ENCODE measurements at places on chromosomes 4 and X.

GRCh38 chrX:4655743-4656142 is 942.3 kb upstream of the PRKX start:
- DNase-seq, result no peak

- no peak for DNase-seq
Measured at GRCh38 chrX:20347481-20347880, 80.8 kb upstream of the RPS6KA3 start.

GRCh38 chr4:25569716-25570115 is 85.9 kb upstream of the SLC34A2 start:
- DNase-seq, result no peak

GRCh38 chr4:41722181-41722580 is 26.3 kb downstream of the PHOX2B start:
- no peak for DNase-seq

GRCh38 chr4:15513545-15513944 is 43.9 kb downstream of the CC2D2A start:
- DNase-seq, result no peak

GRCh38 chrX:13837290-13837745 is 20.4 kb upstream of the GPM6B start:
- peak; percentile 0 for DNase-seq

DNA sequence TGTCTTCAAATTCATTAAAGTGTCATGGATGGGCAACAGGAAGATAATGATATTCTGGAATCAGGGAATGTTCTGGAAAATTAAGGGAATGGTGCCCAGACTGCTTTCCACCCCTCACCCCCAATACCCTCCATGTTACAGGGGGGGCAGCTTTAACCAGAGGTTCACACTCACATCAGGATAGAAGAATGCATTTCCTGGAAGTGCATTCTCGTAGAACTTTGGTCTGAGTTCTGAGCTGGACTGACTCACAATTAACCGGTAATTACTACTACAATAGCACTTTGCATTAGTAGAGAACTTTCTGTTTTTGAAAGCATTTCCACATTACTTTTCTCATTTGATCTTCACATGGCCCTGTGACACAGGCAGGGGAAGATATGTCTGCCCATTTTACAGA is 52.5 kb upstream of the SHISA3 start:
- no peak for DNase-seq

DNA sequence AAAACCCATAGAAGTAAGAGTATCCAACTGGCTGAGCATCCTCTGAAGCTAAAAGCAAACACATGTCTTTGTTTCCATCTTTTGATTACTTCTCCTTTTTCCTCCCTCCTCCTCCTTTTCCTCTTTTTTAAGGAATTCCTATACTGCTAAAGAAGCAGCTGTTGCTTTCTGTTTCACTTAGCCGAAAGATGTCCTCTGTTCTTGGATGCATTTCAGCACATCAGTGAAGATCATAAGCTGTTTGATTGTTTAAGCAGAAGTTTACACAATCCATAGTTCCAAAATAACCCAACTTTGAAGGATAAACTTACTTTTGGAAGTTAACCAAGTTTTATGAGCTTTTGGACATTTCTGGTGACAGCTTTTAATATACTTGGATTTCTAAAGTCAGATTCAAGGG is 55.1 kb upstream of the TNIP3 start:
- no peak for DNase-seq

GRCh38 chr4:86432559-86433134 is 72.8 kb upstream of the MAPK10 start:
- DNase-seq, result no peak

- no peak for DNase-seq
Measured at GRCh38 chr4:150248181-150248580, 169.9 kb downstream of the DCLK2 start.

DNA sequence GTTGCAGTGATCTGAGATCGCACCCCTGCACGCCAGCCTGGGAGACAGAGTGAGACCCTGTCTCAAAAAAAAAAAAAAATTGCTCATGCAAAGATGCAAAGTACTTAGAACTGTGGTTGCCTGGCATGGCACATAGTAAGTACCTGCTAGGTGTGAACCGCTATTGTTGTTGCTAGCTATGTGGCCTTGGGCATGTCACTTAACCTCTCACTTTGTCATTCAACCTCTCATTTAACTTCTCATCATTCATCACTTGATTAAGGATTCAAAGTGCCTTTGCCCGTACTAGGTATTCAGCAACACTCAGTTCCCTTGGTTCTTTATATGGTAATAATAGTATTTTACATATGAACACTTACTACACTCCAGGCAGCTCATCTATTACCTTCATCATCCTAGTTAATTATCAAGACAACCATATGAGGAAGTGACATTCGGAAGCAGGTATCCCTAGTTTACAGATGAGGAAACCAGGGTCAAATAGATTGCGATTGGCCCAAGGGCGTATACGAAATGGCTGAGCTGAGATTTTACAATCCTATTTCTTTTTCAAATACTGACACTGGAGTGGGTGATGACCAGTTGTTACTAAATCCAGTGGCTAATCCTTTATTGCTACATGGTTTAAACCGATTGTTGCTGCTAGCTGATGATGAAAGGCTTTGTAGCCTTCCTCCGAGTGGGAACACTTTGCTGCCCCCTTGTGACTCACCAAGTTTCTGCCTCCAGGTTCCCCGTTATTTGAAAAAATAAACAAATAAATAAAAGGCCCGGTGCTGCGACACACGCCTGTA is 28.8 kb upstream of the SOWAHD start:
- DNase-seq, result no peak

DNA sequence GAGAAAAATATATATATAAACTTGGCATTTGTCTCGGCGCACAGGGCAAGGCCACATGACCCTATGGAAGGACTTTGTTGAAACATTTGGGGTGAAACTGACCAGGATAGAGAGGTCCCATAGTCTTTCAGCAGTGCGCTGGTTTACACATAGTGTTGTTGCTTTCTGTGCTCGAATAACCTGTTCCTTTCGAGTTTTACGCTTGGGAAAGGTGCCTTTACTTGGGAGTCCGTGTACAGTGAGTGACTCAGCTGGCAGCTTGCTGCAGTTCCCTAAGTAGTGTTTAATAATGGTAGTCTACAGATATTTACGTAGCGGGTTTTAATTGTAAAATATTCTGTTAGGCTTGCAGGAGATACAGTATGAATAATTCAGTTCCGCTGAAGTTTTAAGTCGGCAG is 578 bp downstream of the APOOL start:
- DNase-seq, result no peak

- DNase-seq, result no peak
Measured at GRCh38 chr4:53647547-53647946, 56.3 kb upstream of the LNX1 start.

DNA sequence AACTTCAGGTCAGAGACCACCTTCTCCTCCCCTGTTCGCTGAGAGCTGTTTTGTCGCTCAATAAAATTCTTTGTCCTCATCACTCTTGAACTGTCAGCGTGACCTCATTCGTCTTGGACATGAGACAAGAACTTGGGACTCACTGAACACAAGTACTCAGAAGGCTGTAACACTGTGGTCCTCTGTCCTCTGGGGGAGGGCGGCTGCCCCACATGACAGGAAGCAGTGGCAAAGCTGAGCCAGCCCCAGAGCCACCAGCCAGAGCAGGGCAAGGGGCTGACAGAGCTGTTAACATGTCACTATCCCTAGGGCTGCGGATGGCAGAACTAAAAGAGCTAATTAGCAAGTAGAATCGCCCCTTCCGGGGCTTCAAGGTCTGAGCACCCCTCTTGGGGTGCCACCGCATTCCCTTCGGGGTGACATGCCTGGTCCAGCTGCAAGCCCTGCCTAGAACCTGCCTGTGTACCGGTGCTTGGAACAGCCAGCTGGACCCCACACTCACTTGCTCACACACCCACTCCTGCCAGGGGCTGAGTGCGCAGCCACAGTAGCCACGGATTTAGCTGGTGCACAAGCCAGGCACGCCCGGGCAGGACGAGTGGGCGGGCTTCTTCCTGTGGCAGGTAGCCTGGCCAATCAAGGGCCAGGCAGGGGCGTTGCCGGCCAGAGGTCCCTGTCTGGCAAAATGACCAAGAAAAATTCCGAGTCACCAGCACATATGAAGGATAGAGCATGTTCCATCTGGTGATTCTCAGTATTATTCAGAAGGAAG is 648.6 kb upstream of the AGA start:
- peak; percentile 0 for DNase-seq

GRCh38 chr4:150211016-150211415 is 132.8 kb downstream of the DCLK2 start:
- DNase-seq, result no peak

GRCh38 chr4:1850276-1850675 is 5.7 kb downstream of the LETM1 start:
- DNase-seq, result no peak

- peak; percentile 53 for DNase-seq
Measured at GRCh38 chr4:44447563-44448504, 775 bp downstream of the KCTD8 start.

- DNase-seq, result peak; percentile 32
Measured at GRCh38 chrX:47321386-47321785, 49.0 kb upstream of the ZNF157 start.

DNA sequence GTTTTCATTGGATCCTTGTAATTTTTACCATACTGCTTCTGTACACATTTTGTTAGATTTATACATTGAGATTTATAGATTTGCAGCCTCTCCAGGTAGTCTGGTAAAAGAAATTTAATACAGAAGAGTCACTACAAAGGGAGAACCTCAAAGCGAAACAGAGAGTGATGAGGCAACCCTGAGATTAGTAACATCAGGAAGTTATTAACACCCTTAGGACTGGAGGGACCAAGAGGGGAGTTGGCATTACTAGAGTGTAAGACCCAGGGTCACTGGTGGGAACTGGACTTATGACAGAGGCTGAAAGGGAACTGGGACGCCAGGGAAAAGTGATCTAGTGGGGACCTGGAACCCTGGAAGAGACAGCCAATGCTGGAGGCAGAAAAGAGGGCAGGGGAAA is 20.6 kb upstream of the MAML3 start:
- DNase-seq, result no peak

GRCh38 chr4:30295652-30296051 is 424.5 kb upstream of the PCDH7 start:
- DNase-seq, result no peak

DNA sequence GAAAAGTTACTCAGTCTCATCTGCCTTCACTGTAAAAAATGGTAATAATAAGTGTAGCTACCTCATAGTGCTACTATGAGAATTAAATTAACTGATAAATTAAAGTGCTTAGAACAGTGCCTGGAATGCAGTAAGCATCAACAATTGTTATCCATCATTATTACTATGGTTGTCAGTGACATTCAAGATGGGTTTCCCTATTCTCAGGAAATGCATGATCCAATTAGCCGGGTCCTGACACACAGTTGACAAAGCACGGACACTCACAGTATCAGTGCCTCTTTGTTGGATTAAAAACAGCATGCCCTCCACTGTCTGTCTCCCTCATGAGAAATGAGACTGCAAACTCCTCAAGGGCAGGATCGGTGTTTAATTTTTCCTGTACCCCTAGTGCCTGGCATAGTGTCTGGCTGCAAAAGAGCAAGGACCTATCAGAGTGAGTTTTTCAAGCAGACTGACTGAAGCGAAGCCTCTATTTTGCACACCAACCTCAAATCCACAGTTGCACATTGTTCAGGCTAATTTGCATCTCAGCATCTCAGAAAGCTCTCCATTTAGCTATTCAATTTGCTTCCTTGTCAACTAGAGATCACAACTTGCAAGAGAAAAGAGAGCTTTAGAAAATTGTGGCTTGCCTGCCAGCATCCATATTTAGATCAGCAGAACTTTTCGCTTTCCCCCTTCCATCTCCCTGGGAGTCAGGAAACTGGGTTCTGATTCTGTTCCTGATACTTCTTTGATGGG is 122.9 kb downstream of the LDB2 start:
- no peak for DNase-seq

GRCh38 chr4:187084701-187085100 is 361.0 kb upstream of the FAT1 start:
- DNase-seq, result no peak

DNA sequence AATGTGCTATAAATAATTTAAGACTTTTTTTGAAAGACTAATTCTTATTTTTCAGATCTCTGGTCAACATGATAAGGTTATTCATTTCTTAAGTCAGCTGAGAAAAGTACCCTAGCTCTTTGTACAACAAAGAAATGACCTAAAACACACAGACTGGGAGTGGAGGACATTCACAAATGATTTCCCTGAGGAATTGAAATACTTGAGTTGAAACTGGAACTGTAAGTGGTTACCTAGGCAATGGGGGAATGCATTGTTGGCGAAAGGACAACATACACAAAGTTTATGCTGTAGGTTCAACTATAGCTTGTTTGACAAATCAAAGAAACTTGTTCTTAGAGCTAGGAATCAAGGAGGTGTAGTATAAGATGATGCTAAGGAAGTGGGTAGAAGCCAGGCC is 915.5 kb downstream of the FAT4 start:
- DNase-seq, result no peak

DNA sequence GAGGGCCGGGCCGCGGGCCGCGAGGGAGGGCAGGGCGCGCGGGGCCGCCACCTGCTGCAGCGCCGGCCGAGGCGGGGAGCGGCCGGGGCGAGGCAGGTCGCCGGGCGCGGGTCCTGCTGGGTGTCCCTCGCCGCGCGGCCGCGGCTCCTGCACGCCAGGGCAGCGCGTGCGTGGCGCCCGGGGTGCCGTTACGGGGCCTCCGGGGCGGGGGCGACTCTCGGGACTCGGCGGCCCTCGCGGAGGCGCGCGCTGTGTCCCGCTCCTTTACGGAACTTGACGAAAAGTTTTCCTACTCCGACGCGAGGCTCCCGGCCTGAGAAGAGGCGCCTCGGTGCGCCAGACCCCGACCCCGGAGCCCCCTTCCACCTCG is 329 bp downstream of the TBC1D14 start:
- no peak for DNase-seq

- DNase-seq, result no peak
Measured at GRCh38 chrX:97835969-97836368, 952.3 kb downstream of the RPA4 start.

DNA sequence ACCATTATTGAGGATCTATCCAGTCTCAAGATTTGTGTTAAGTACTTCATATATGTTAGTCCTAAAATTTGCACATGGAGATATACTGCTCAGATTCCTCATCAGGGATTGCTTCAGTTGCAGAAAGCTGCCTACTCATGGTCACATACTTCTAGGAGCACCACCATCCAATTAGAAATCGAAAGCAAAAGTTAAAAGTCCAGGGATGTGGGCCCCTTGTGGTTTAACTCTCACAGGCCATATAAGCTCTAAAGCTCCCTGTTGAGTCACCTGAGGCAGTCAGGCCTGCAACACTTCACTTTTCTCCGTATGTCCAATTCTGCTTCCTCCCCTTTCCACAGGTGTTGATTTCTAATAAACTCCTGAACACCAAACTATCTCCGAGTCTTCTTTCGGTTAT is 84.2 kb downstream of the CNOT6L start:
- no peak for DNase-seq

DNA sequence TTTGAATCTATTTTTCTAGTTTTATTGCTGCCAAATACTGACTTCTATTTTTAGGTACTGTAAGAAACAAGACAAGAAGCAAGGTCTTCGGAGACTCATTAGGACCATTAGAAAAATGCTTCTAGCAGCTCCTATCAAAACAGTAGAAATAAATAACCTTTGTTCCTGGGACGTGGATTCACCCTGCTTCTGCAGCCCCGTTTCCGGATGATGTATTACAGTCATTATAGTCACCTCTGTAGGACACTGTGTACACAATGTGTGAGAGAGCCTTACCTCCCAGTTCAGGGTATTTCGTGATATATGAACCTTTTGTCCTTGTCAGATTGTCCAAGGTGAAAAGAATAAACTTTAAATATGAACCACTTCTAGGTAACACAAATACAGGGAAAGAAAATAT is 484.0 kb upstream of the TECRL start:
- DNase-seq, result no peak
